ENCODE measurements at places on chromosomes 3 and 15.

DNA sequence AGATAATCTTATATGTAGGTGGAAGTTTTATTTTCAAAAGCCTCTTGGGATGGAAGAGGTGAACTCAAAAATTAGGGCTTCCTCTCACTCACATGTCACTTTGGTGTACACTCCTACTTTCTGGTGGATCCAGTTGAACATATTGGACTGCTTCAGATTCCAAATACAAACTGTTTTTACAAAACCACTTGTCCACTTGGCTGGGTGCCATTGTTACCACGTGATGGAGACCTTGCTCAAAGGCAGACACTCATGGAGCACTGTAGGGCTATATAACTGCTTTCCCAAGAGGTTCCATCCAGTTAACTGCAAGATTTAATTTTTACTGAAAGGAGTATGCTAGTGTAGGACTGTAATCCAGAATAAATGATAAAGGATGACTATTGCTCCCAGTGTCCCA lies 307.0 kb downstream of the EPHA6 start:
- no peak for DNase-seq

DNA sequence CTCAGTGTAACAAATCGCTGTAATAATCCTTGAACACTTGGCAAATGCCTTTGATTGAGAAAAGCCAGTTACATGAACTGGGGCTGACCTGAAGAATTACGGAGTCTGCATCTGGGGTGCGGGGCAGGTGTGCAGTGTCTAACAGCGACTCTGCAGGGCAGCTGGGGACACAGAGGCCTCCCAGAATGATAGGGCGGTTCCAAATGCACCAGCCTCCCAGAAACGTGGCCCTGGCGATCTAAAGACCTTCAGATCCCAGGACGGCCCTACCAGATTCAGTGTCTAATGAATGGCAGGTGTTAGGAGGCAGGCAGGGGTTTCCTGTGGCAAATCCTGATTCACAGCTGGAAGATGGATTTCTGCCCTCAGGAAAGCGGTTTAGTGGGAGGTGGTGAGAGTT lies 100.5 kb upstream of the RGMA start:
- DNase-seq = no peak

GRCh38 chr3:41330465-41330864 lies 131.2 kb downstream of the CTNNB1 start:
- DNase-seq = no peak

DNA sequence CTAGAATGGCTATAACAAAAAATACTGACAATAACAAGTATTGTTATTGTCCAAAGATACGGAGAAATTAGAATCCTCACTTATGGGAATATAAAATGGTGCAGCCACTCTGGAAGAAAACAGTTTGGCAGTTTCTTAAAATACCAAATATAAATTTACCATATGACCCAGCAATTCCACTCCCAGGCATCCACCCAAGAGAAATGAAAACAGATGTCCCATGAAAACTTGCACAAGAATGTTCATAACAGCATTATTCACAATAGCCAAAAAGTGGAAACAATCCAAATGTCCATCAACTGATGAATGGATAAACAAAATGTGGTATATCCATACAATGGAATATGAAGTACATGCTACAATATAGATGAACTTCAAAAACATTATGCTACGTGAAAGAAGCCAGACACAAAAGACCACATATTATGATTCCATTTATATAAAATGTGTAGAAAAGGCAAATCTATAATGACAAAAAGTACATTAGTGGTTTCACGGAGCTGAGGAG lies 9.4 kb downstream of the AAGAB start:
- DNase-seq = no peak

- DNase-seq = no peak
Measured at GRCh38 chr15:30023798-30024295, 58.9 kb upstream of the GOLGA8J start.

GRCh38 chr15:67089217-67090193 lies 24.1 kb downstream of the SMAD3 start:
- DNase-seq = no peak

GRCh38 chr15:78564743-78565096 lies 600 bp upstream of the CHRNA5 start:
- DNase-seq = no peak
